ENCODE measurements at places on chromosomes 7 and 10.

DNA sequence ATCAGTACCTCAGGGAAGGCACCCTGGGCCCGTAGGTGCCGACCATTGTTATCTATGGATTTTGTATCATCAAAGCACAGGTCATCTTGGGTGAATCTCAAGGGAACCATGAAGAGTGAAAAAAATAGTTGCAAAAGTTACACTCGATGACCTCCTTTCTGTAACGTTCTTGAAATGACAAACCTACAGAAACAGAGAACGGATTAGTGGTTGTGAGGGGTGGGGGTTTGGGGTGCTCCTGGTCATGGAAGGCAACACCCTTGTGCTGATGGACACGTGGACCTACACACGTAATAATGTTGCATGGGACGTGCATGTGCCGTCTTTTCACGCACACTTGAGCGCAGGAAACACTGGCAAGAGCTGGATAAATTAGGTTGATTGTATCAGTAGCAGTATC is 655.9 kb downstream of the SDK1 start:
- no peaks in the 10 kb centered on the region for H3K4me1 ChIP-seq
- DNase-seq, result no peak
- no peaks in the 10 kb centered on the region for H3K36me3 ChIP-seq
- no peak overlapping the region for H3K4me3 ChIP-seq
- H3K27ac ChIP-seq, result no peak overlapping the region

GRCh38 chr7:101870361-101871062 is 53.1 kb downstream of the CUX1 start:
- H3K27ac ChIP-seq, result no peak overlapping the region
- no peaks in the 10 kb centered on the region for H3K36me3 ChIP-seq
- peaks cover 2% of the 10 kb centered on the region for H3K4me1 ChIP-seq
- no peak for DNase-seq
- no peaks in the 10 kb centered on the region for H3K27me3 ChIP-seq
- H3K4me3 ChIP-seq, result no peak overlapping the region

DNA sequence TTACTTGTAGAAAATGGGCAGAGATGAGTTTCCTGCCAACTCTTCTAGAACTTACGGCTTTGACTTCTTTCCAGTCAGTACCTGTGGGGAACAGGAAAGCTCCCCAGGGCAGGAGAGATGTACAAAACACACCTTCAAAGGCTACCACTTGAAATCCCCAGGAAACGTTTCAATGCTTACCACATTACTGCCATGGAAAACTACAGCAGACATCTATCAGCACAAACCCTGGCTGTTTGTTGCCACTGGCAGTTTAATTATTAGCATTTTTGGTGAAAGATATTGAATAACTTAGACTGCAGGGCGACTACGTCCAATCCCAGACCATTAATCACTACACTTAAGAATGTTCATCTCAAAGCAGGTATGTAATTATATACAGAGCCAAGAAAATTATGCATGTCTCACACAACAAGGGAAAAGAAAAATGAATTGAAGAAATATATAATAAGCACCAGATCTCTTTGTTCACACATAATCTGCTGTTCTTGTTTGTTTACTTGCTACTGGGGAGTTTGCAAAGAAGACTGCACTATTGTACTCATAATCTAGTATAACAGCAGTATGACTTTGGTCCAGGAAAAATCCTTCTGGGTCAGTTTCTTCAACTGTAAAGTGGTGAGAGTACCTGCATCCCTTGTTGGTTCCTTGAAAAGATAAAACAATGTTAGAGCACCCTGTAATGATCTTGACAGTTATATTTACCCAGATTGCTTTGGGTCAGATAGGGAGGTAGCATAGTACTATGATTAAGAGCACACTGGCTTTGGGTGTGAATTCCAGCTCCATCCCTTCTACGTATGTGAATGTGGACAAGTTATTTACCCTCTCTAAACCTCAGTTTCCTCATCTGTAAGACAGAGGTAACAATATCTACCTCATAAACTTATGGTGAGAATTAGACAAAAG is 138.3 kb downstream of the DOCK4 start:
- no peaks in the 10 kb centered on the region for H3K36me3 ChIP-seq
- DNase-seq, result no peak
- no peaks in the 10 kb centered on the region for H3K27me3 ChIP-seq
- no peak overlapping the region for H3K4me3 ChIP-seq
- no peaks in the 10 kb centered on the region for H3K4me1 ChIP-seq
- no peak overlapping the region for H3K27ac ChIP-seq

GRCh38 chr7:3056234-3057065 is 12.8 kb upstream of the CARD11 start:
- H3K27me3 ChIP-seq, result peaks cover 4% of the 10 kb centered on the region
- H3K36me3 ChIP-seq, result no peaks in the 10 kb centered on the region
- peaks cover 2% of the 10 kb centered on the region for H3K4me1 ChIP-seq
- no peak overlapping the region for H3K4me3 ChIP-seq

GRCh38 chr10:48604991-48605508 is at the start of gene ARHGAP22:
TSS of gene ARHGAP22 (minus strand) at chr10:48605073. CDS start at chr10:48604796, 277 bp downstream.
- H3K27ac ChIP-seq, result no peak within 1 kb of the TSS
- H3K36me3 ChIP-seq, result no peaks in the 10 kb centered on the region
- H3K4me3 ChIP-seq, result no peak within 1 kb of the TSS
- DNase-seq, result no peak
- H3K27me3 ChIP-seq, result peaks cover 37% of the 10 kb centered on the region

DNA sequence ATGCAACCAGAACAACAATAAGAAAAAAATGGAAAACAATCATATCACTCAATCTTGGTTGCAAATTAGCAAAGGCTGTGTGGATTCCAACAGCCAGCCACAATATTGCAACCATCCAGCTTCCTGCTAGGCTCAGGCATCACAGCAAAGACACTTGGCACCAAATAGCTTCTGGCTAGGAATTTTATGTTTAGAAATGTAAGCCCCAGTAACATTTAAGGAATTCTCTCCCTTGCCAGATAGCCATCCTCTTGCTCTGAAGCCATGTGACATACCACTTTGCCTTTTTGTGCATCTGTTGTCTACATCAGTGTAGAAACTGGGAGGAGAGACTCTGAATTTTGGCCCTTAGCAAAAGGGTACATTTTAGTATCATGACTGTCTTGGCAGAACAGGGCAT is 22.2 kb downstream of the MKX start:
- no peaks in the 10 kb centered on the region for H3K4me1 ChIP-seq
- no peaks in the 10 kb centered on the region for H3K36me3 ChIP-seq
- no peak for DNase-seq
- H3K27ac ChIP-seq, result no peak overlapping the region

- peaks cover 23% of the 10 kb centered on the region for H3K36me3 ChIP-seq
- H3K4me1 ChIP-seq, result no peaks in the 10 kb centered on the region
- no peak overlapping the region for H3K4me3 ChIP-seq
- no peak for DNase-seq
Measured at GRCh38 chr7:23333671-23334246, 34.6 kb downstream of the MALSU1 start.

DNA sequence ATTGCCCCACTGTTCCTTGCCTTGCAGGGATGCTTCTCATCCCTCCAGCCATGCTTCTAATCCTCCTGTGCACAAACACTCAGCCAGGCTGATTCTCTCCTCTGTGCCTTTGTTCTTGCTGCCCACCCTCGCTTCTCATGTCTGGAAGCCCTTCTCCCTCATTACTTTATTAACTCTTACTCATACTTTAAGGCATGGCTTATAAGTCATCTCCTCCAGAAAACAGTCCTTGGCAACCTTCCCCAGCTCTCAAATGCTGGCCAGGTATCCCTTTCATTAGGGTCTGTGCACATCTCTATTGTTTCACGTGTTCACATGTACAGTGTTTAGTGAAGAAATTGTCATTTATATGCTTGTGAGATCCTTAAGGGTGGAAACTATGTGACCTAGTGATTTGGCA is 62.9 kb downstream of the ITGB8 start:
- H3K4me1 ChIP-seq, result no peaks in the 10 kb centered on the region
- H3K36me3 ChIP-seq, result no peaks in the 10 kb centered on the region
- no peak for DNase-seq

DNA sequence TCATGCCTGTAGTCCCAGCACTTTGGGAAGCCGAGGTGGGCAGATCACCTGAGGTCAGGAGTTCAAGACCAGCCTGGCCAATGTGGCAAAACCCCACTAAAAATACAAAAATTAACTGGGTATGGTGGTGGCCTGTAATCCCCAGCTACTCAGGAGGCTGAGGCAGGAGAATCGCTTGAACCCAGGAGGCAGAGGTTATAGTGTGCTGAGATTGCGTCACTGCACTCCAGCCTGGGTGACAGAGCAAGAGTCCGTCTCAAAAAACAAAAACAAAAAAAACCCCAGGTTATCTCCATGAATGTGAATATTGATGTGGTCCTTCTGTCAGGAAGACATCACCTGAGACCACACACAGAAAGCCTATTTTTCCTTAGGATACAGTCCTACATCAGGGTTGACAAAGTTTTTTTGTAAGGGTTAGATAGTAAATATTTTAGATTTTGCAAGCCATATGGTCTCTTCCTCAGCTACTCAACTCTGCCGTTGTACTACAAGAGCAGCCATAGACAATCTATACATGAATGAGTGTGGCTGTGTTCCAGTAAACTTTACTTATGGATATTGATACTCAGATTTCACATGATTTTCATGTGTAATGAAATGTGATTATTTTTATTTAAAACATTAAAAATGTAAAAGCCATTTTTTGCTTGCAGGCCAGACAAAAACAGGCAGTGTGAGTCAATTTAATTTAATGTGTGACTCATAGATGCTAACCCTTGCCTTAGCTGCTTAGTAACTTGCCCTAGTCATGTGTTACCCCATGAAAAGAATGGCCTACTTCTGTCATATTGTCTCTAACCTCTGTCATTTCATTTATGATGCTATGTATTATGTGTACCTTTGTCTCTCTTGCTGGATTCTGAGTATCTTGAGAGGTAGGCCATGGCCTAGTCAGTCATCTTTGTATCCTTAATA is 78.1 kb downstream of the TPST1 start:
- H3K36me3 ChIP-seq, result no peaks in the 10 kb centered on the region
- no peak overlapping the region for H3K4me3 ChIP-seq
- no peak for DNase-seq
- no peaks in the 10 kb centered on the region for H3K4me1 ChIP-seq

DNA sequence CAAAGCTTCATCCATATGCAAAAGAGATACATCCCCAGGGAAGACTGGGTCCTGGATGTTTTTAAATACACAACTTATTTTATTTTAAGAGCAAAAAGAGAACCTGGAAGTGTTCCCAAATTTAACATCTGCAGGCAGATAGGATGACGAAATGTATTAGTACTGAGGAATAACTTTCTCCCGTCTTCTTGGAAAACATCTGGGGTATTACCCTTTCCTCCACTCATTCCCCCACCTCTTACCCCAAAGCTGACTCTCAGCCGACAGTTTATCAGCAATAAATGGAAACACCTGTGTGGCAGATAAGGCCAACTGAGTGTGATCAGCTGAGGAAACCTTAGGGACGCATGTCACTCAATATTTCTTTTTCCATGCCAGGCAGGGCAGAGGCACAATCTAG is 435.6 kb upstream of the NPVF start:
- H3K27me3 ChIP-seq, result peaks cover 7% of the 10 kb centered on the region
- DNase-seq, result no peak
- H3K27ac ChIP-seq, result no peak overlapping the region
- H3K4me3 ChIP-seq, result no peak overlapping the region

DNA sequence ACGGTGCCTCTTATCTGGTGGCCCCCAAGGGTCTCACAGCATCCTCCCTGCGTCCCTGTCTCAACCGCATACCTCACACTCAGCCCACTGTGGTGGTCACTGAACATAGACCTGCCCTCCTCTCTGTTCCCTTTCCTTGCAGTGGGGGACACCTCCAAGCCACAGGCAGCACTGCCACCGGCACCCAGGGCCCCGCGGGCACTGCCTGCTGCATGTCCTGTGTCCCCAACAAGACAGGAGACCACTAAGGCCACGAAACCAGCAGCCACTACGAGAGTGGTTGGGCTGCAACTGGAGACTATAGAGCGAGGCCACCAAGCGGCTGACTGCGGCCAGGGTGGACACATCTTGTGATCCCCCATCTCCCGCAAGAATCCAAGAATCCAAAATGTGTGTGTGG is 15.3 kb downstream of the BRI3 start:
- H3K36me3 ChIP-seq, result no peaks in the 10 kb centered on the region
- no peak for DNase-seq
- no peaks in the 10 kb centered on the region for H3K27me3 ChIP-seq
- H3K27ac ChIP-seq, result no peak overlapping the region
- H3K4me1 ChIP-seq, result no peaks in the 10 kb centered on the region

GRCh38 chr7:30776971-30777370 is 5.8 kb downstream of the MINDY4 start:
- H3K27ac ChIP-seq, result no peak overlapping the region
- H3K4me1 ChIP-seq, result peaks cover 3% of the 10 kb centered on the region
- no peak overlapping the region for H3K4me3 ChIP-seq
- H3K36me3 ChIP-seq, result no peaks in the 10 kb centered on the region

All from T-helper 2 cell treated with Interferon-gamma antibody and Interleukin-4, amounts not matched to agents 5 μg/mL and 100 μg/mL, for 36 hours (primary cell).